ENCODE measurements at places on chromosomes 6 and 20.

- DNase-seq, result no peak
Measured at GRCh38 chr6:123118811-123119210, 122.8 kb downstream of the CLVS2 start.

- no peak for DNase-seq
Measured at GRCh38 chr20:33796907-33797544, 14.1 kb upstream of the CHMP4B start.

DNA sequence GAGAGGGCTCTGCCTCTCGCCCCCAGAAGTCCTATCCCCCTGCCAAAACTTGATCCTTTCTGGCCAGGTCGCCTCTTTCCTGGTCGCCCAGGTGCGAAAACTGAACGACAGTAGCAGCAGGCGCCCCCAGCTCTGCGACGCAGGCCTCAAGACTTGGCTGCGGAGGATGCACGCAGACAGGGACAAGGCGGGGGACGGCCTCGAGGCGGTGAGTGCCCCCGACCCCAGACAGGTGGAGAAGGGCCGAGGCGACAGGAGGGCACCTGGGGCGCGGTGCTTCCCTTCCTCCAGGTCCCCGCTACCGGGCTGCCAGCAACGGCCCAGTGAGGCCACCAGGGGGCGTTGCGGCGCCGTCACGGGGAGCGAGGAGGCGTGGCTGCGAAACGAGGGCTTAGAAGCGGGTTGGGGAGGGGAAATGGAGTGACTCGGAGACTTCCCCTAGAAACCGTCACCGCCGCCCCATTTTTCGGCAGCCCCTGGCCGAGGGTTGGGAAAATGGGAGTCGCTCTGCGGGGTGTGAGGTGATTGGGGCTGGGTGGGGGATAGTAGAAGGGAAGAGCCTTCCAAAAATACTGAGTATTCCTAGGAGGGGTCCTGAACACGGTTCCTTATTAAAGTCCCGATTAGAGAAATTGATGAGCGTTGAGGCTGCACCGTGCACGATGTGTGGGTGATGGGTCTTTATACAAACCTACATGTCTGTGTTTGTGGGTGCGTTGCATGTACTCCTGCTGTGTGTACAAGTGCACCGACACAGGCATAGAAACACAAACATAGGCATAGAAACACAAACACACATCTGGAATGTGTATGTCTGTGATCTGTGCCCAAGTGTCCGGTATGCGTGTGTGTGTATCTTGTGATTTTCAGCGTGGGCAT, 44.6 kb downstream of the ARHGAP40 start:
- peak; percentile 75 for DNase-seq

DNA sequence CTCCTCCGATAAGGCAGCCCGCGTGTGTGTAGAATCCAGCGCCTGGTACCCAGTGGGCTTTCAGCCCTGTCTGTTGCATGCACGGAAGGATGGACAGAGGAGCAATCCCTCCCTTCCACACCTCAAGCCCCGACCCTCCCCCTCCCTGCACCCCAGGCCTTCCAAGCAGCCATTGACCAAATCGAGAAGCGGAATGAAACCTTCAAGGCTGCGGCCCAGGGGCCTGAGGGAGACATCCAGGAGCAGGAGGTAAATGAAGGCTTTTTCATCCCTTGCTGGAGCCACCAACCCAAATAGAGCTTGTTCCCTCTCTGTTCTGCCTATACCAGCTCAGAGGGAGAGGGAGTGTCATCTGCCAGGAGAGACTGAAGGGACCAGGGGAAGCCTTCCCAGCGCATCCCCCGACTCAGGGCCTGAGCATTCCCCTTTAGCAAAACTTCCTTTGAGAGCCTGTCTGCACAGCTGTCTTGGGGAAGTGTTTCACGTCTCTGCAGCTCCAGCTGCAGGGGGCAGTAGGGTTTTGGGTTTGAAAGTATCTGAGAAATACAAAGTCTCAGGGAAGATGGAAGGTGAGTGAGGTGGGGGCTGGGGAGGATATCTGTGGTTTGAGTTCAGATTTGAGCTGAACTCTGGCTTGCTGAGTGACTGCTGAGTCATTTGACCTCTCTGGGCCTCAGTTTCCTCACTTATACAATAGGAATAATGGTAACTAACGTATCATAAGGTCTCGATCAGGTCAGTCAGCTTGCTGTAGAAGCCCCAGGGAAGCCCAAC, 16.1 kb downstream of the FGD2 start:
- DNase-seq, result no peak

DNA sequence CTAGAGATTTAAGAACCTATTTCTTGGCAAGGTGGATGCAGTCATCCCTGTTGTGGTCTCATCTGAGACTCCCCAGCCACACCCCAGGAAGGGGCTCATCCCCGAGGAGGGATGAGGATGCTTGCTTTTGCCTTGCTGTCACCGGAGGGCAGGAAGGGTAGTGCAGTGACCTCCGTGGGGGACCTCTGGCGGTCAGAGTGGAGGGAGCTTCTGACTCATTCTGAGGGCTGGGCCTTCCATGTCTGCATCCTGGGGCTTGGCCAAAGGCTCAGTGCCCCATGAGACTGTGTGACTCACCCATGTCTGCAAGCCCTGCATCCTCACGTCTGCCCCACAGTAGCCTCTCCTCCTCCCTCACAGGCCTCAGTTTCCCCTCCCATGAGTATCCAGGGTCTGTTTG, 38.7 kb downstream of the UQCC2 start:
- DNase-seq, result peak; percentile 75

DNA sequence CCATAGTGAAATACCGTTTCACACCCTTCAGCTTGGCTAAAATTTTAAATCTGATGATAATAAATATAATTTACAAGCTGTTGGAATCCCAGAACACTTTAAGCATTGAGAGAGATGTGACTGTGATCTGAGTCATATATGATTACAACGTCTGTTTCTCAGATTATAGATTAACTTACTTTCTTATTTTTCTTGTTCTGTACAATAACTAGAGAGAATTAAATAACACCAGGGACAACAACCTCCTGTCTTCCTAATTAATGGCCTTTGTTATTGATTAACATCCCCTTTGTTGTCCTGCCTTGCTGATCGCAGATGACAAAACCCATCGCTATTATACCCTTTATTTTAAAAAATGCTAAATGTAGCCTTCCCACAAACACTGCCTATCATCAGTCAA, 87.8 kb upstream of the EZR start:
- DNase-seq, result no peak

DNA sequence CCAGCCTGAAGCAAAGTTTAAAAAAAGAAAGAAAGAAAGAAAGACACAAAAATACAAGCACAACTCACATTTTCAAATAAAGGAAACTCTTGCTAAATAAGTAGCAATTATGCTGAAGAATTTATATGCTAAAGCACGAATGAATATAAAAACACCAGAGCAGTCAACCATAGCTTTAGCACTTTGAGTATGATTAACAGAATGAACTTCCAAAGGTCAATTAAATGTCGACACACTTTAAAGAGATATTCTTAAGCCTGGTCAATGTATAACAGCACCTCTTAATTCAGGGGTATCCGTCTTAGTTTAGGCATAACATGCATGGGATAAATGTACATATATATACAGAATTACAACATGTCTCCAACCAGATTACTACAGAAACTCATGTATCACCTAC, 125.9 kb downstream of the OGFRL1 start:
- no peak for DNase-seq

- no peak for DNase-seq
Measured at GRCh38 chr6:42105709-42106108, 36.7 kb downstream of the C6orf132 start.

- no peak for DNase-seq
Measured at GRCh38 chr6:150343434-150343833, 25.4 kb upstream of the IYD start.

- no peak for DNase-seq
Measured at GRCh38 chr6:80548532-80548931, 442.1 kb downstream of the BCKDHB start.

DNA sequence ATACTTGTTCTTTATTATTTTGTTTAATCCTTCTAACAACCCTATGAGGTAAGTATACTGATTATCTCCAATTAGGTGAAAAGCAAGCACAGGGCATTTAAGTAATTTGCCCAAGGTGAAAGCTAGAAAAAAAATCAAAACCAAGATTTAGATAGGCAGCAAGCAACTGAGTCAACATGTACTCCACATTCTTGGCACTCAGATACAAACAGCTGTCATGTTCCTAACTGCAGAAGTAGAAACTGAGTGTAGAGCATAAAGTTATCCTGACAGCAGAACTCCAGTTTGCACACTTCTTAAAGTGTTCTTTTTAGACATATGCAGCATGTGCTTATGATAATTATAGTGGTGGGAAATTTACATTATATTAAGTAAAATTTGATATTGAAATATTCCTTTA, 278.1 kb downstream of the MEI4 start:
- DNase-seq, result no peak

DNA sequence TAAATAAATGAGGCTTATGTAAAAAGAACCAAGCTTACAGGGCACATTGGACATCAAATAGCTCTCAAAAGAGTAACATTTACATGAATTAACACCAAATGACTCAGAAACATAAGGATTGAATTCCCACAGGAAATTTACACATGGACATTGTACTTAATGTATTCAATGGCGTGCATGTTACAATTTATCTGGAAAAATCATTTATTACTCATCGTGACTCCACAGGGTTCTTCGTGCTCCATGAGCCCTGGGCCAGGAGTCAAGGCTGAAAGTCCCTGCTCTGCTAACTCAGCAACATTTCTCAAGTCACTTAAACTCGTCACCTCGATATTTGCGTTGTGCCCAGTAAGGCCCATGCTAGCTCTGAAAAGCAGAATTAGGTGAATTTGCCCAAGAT, 158.5 kb downstream of the PHACTR1 start:
- no peak for DNase-seq

DNA sequence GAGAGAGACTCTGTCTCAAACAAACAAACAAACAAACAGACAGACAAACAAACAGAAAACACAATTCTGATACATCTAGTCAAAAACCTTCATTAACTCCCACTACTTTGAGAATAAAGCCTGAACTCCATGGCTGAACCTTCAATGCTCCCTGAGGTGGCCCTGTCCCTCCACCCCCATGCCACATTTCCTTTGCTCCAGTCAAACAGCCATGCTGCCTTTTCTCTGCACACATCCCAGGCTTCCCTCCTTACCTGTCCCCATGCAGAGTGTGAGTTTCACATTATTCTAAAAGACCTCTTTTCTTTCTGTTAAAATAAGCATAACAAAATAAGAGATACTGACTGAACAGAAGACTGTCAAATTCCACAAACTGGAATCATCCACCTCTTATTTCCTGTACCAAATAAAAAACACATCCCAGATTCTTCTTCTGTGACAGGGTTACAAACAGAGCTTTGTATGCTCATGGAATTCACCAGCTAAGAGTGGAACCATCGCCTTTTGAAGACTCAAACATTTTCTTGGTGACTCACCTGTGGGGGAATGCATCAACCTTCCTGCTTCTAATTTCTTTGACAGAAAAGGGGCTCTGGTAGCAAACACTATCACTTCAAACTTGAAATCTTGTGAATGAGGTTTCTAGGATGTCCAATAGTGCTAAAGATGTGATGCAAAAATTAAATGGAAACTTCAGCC, 71.0 kb upstream of the SLC22A16 start:
- no peak for DNase-seq

- peak; percentile 61 for DNase-seq
Measured at GRCh38 chr6:17930321-17930993, 57.0 kb downstream of the KIF13A start.

DNA sequence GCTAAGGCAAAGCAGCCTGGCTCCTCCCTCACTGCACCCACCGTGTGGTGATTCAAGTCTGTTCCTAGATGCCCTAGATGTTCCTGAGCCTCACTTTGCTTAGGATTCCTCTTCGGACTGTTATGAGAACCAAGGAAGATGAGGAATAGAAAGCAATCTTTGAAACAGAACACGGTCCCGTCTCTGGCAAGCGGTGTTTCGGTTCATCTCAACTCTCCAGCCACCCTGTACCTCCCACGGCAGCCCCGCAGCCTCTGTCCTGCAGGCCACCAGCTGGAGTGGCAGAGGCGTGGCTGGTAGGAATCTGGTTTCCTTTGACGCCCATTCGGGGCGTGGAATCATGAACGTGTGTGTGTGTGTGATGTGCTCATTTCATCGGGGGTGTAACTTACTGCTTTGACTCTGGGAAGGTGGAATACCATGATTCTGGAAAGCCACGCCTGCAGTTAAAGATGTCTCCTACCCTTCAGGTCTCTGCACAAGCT, 21.3 kb downstream of the PDE10A start:
- no peak for DNase-seq

- DNase-seq, result no peak
Measured at GRCh38 chr20:19832875-19833274, 74.8 kb downstream of the RIN2 start.

DNA sequence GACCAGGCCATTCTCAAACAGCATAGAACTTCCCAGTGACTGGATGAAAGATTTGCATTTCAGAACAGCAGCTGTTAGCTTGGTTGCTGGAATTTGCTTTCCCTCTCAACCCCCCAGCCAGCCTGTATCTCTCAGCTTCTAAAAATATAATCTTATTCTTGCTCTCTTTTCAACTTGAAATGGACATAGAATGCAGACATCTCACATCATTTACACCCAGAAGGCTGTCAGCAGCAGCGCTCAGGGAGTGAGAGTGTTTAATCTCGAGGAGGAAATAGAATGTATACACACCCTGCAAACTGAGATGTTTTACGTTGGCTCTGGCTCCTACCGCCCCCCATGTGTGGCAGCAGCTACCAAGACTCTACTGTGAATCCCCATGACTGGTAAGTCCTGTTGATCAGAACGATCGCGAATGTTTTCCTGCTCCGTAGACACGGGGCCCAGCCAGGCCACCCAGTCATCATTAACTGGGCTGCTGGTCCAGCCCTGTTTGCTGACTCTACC, 163.4 kb upstream of the SLC24A3 start:
- no peak for DNase-seq

GRCh38 chr20:454951-455350, 7.4 kb downstream of the TBC1D20 start:
- no peak for DNase-seq

GRCh38 chr20:58039274-58040092, 189.0 kb downstream of the ANKRD60 start:
- no peak for DNase-seq

DNA sequence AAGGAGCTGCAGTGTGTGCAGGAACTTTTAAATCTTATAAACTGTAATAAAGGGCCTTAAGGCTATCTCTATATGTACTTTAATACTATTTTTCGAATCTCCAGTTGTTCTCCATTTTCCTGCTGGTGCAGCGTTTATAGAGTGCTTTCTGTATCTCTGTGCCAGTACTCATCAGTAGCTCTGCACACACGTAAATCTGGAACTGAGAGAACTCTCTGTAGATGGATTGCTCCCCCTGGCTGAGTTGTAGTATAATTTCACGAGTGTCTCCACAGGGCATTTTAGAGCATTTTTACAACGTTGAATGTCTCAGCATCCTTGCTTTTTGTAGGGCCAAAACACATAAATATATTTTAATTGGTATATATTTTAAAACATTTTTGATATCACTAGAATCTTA, 256.5 kb downstream of the TRDN start:
- DNase-seq, result no peak

- no peak for DNase-seq
Measured at GRCh38 chr6:53608396-53608795, 57.2 kb downstream of the KLHL31 start.

DNA sequence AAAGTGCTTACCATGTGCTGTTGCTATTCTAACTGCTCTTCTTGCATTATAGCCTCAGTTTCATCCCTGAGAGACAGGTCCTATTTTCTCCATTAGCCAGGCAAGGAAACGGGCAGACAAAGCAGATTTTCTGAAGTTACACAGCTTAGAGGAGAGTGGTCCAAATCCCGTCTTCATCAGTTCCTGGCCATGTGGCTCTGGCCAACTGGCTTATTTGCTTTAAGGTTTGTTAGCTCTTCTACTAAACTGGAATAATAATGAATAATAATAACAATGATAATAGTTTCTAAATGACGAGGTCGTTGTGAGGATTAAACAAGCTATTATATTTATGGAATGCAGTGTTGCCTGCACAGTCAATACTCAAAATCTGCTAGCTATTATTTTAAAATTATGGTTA, 35.8 kb upstream of the BCAS1 start:
- DNase-seq, result no peak

Data from inflammatory macrophage treated with lipopolysaccharide for 4 hours (primary cell).